Placental epithelial cell (primary cell): ENCODE measurements at places on chromosomes 4 and X. TPM values are rescaled to one million over a fixed set of nuclear protein-coding genes. Genes with fewer than 3 reads are reported as not detected.

The USP46 gene
- 7.9 and 8.7 TPM in 2 replicates for total RNA-seq

The CLIC2 gene
- 0.22 and 2.4 TPM in 2 replicates for total RNA-seq

The PTCHD1 gene
- under 0.01 and 1.6 TPM in 2 replicates for total RNA-seq

The DCAF4L1 gene
- 0.11 TPM in 1 of 2 replicates, not detected in the other for total RNA-seq

The MBNL3 gene
- total RNA-seq: 3.5 and 3.9 TPM in 2 replicates

The SPANXB1 gene
- total RNA-seq: not detected in 2 replicates

The UGT2B15 gene
- total RNA-seq: not detected in 2 replicates

The NEUROG2 gene
- not detected in 2 replicates for total RNA-seq

The GAGE2A gene
- total RNA-seq: not detected in 2 replicates

The STS gene
- 0.79 and 1.6 TPM in 2 replicates for total RNA-seq

The ASB9 gene
- 0.65 and 2.0 TPM in 2 replicates for total RNA-seq

The ZNF732 gene
- 2.0 and 2.9 TPM in 2 replicates for total RNA-seq

The GPR50 gene
- not detected in 2 replicates for total RNA-seq
